ENCODE measurements at places on chromosomes 2 and 18. TPM values are rescaled to one million over a fixed set of nuclear protein-coding genes. Genes with fewer than 3 reads are reported as not detected.
A peak's percentile ranks its signal among the peaks of the same experiment; 100 is the strongest.

DNA sequence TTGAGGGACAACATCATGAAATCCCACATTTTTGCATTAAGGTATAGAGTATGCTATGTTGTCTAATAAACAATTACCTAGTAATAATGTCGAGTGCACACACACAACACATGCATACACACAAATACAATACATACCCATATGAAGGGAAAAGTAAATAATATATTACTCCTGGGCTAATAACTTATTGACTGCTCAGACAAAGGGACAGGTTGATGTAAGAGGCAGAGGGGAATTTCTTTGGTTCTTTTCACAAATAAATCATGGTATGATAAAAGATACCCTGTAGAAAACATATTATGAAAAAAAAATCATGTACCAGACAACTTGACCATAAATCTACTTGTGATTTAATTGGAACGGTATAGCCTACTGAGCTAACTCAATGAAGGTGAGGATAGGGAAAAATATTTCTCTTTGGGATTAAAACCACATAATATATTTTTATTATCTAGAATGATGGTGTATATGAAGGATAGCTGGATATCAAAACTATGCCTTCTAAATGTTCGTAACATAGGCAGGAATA lies 398.7 kb upstream of the LRRTM4 start:
- no peak overlapping the region for H3K27ac ChIP-seq
- DNase-seq = no peak
- H3K4me1 ChIP-seq = no peaks in the 10 kb centered on the region

DNA sequence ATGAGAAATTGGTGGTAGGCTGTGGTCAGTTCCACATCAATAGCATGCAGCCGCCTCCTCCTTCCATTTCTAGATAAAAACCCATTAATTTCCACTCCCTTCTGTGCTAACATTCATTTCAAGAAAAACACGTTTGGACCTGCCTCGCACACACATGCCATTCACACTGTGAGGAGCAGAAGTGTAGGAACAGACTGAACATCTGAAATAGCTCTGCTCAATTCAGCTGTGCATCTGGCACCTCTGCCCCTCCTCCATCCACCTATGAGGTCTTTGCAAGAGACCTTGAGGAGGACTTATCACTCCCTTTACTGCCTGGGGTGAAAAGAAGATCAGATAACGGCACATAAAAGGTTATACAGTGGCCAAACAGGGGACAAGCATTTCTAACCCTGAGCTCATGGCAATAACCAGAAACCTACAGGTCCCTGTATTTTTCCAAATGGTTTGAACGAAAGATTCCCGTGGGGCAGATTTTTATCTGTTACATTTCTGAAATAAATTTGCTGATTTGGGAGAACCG lies 30.8 kb upstream of the LRP2 start:
- H3K4me3 ChIP-seq = no peak overlapping the region
- no peaks in the 10 kb centered on the region for H3K27me3 ChIP-seq
- DNase-seq = no peak
- no peak overlapping the region for H3K27ac ChIP-seq
- H3K4me1 ChIP-seq = no peaks in the 10 kb centered on the region
- H3K36me3 ChIP-seq = no peaks in the 10 kb centered on the region

DNA sequence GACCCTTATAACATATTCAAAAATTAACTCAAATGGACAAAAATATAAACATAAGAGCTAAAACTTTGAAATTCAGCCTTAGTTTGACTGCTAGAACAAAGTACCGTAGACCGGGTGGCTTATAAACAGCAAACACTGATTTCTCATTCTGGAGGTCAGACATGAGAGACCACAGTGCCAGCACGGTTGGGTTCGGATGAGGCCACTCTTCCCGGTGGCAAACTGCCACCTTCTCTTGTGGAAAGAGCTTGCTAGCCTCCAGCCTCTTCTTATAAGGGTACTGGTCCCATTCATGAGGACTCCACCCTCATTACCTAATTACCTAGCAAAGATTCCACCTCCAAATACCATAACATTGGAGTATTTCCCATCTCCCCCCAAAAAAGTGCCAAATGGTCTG lies 91.3 kb downstream of the FAM210A start:
- H3K4me1 ChIP-seq = no peaks in the 10 kb centered on the region
- H3K27me3 ChIP-seq = no peaks in the 10 kb centered on the region
- no peak overlapping the region for H3K27ac ChIP-seq
- no peak overlapping the region for H3K4me3 ChIP-seq

DNA sequence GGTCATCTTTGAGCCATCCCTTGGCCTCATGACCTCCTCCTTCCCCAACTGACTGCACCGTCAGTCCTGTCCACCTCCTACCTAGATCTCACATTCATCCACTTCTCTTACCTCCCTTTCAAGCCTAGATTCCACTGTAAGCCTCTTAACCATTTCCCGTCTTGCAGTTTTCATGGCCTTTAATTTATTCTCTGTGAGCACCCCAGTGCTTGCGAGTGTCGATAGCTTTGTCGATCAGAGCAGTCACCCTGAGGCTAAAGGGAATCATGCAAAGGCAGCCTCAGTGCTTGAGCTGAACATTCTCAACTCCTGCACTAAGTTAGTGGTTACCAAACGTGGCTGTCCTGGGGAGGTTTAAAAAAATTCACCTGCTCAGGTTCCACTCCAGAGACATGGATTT lies 14.7 kb downstream of the ARHGAP25 start:
- no peak overlapping the region for H3K4me3 ChIP-seq
- H3K27me3 ChIP-seq = no peaks in the 10 kb centered on the region
- H3K27ac ChIP-seq = no peak overlapping the region
- peaks cover 38% of the 10 kb centered on the region for H3K4me1 ChIP-seq
- no peak for DNase-seq
- peaks cover 3% of the 10 kb centered on the region for H3K36me3 ChIP-seq

- H3K4me3 ChIP-seq = no peak overlapping the region
- no peak overlapping the region for H3K27ac ChIP-seq
- DNase-seq = no peak
- no peaks in the 10 kb centered on the region for H3K27me3 ChIP-seq
- H3K36me3 ChIP-seq = no peaks in the 10 kb centered on the region
- no peaks in the 10 kb centered on the region for H3K4me1 ChIP-seq
Measured at GRCh38 chr2:165113414-165113813, 90.4 kb downstream of the SCN3A start.

The ALPG gene
- total RNA-seq = not detected

- no peak overlapping the region for H3K27ac ChIP-seq
Measured at GRCh38 chr2:10415048-10415447, 33.1 kb downstream of the ODC1 start.

The PLCD4 gene
- total RNA-seq = 0.43 TPM

- no peak overlapping the region for H3K4me3 ChIP-seq
- H3K27ac ChIP-seq = no peak overlapping the region
- no peaks in the 10 kb centered on the region for H3K4me1 ChIP-seq
- no peaks in the 10 kb centered on the region for H3K27me3 ChIP-seq
Measured at GRCh38 chr2:122029945-122030344, 274.5 kb downstream of the TSN start.

DNA sequence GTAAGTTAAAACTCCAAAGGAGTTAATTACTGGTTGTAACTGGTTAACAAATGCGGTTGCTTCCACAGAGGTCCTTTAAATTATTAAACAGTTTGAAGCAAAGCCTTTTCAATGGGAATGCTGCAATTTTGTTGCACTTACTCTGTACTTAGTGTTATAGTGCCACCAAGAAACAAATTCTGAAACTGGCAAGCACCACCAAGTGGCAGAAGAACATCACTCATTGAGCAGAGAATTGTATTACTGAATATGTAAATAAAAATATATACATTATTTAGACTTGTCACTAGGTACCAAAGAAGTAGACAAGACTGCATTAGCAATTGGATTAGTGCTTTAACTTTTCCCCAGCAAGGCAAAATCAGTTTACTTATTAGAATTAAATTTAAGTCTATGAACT lies 2.6 kb upstream of the TMEFF2 start:
- H3K4me1 ChIP-seq = peaks cover 24% of the 10 kb centered on the region
- peaks cover 49% of the 10 kb centered on the region for H3K27me3 ChIP-seq
- H3K27ac ChIP-seq = no peak overlapping the region

GRCh38 chr18:36885981-36886380 lies 57.1 kb downstream of the KIAA1328 start:
- DNase-seq = no peak
- H3K36me3 ChIP-seq = peaks cover 2% of the 10 kb centered on the region
- H3K4me3 ChIP-seq = no peak overlapping the region
- no peak overlapping the region for H3K27ac ChIP-seq
- H3K4me1 ChIP-seq = no peaks in the 10 kb centered on the region
- H3K27me3 ChIP-seq = no peaks in the 10 kb centered on the region

GRCh38 chr18:61833387-61833786 lies 59.4 kb downstream of the RNF152 start:
- no peaks in the 10 kb centered on the region for H3K36me3 ChIP-seq
- DNase-seq = peak; percentile 36
- H3K27me3 ChIP-seq = no peaks in the 10 kb centered on the region
- H3K4me1 ChIP-seq = peaks cover 5% of the 10 kb centered on the region
- no peak overlapping the region for H3K4me3 ChIP-seq
- no peak overlapping the region for H3K27ac ChIP-seq

- no peak overlapping the region for H3K27ac ChIP-seq
- H3K36me3 ChIP-seq = no peaks in the 10 kb centered on the region
- no peaks in the 10 kb centered on the region for H3K4me1 ChIP-seq
- DNase-seq = no peak
Measured at GRCh38 chr2:109364217-109364616, 235.2 kb downstream of the SH3RF3 start.

GRCh38 chr18:51135364-51135763 lies 62.1 kb downstream of the MEX3C start:
- H3K27ac ChIP-seq = no peak overlapping the region
- H3K36me3 ChIP-seq = no peaks in the 10 kb centered on the region

DNA sequence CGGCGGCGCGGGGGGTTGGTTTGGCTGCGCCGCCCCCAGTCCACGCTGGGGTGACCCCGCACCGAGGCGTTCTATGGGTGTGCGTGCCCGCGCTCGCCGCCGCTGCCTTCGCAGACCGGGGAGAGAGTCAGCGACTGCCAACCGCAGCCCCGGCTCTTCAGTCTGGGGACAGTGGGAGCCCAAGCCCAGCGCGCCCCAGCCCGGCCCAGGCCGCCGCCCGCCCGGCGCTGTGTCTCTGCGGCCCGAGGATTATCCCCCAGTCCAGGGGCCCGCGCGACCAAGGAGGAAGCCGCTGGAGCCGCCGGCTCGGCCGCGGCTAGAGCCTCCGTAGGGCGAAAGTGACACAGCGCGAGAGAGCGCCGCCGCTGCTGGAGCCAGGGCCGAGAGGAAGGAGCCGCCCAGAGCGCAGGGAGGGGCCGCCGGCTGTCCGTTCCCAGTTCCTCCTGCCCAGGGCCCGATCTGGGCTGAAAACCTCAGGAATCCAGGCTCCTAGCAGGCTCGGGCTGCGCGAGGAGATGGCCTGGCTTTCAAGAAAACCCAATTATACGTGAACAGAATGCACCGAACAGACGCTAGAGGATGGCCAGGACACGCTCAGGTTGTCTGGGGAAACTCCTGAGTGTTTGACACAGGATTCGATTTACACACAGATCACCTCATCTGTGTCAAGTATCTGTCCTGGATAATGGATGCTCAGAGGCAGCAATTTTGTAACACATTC lies 2.4 kb downstream of the CTIF start:
- H3K36me3 ChIP-seq = no peaks in the 10 kb centered on the region
- no peak overlapping the region for H3K27ac ChIP-seq
- no peaks in the 10 kb centered on the region for H3K27me3 ChIP-seq
- H3K4me1 ChIP-seq = peaks cover 18% of the 10 kb centered on the region

The CAPN14 gene
- total RNA-seq = 0.43 TPM

The BCL2L11 gene
- 39.9 TPM for total RNA-seq

- H3K27me3 ChIP-seq = no peaks in the 10 kb centered on the region
- H3K36me3 ChIP-seq = peaks cover 32% of the 10 kb centered on the region
- peak overlapping the region; percentile 69 for H3K4me3 ChIP-seq
Measured at GRCh38 chr2:27627963-27628766, 647 bp downstream of the CCDC121 start.

DNA sequence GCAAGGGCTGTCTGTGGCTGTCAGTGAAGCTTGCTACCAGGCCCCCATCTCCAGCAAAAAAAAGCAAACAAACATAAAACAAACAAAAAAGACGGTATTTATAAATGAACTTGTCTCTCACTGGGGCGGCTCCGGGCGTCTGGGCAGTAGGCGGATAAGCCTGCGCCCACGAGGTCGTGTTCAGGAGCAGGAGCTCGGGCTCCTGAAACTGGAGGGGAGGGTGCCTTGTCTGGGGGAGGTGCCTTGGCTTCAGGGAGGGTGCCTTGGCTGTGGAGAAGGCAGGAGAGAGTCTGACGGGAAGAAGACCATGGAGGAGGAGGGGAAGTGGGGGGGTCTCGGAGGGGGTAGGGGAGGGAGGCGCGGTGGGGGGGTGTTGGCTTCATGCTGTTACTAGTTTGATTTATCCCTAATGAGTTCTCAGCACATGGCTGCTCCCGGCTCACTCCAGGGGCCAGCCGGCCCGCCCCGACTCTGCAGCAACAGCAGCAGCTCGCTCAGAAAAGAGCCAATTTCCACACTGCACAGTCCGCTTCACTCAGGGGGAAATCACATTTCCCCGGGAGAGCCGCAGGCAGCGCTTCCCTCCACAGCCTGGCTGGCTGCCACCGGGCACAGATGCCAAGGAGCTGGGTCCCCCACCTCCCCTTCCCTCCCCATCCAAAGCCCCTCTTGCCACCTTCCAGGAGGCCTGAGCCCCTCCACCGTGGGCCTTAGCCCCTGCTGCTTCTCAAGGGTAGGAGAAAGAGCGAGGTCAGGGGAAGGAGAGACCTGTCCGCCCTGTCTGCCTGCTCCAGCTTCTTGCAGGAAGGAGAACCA lies 38.7 kb downstream of the PSD4 start:
- peaks cover 7% of the 10 kb centered on the region for H3K4me1 ChIP-seq
- H3K36me3 ChIP-seq = no peaks in the 10 kb centered on the region
- H3K27ac ChIP-seq = no peak overlapping the region
- DNase-seq = no peak
- no peak overlapping the region for H3K4me3 ChIP-seq
- H3K27me3 ChIP-seq = no peaks in the 10 kb centered on the region

The WDR75 gene
- total RNA-seq = 32.3 TPM

The NPPC gene
- total RNA-seq = not detected

- no peaks in the 10 kb centered on the region for H3K36me3 ChIP-seq
- no peak overlapping the region for H3K4me3 ChIP-seq
- H3K4me1 ChIP-seq = peaks cover 6% of the 10 kb centered on the region
Measured at GRCh38 chr2:204542982-204543608, 2.2 kb upstream of the PARD3B start.

GRCh38 chr18:7940971-7941370 lies 373.9 kb downstream of the PTPRM start:
- H3K36me3 ChIP-seq = no peaks in the 10 kb centered on the region
- no peaks in the 10 kb centered on the region for H3K27me3 ChIP-seq
- DNase-seq = no peak
- no peak overlapping the region for H3K4me3 ChIP-seq
- H3K4me1 ChIP-seq = peaks cover 3% of the 10 kb centered on the region
- H3K27ac ChIP-seq = no peak overlapping the region

DNA sequence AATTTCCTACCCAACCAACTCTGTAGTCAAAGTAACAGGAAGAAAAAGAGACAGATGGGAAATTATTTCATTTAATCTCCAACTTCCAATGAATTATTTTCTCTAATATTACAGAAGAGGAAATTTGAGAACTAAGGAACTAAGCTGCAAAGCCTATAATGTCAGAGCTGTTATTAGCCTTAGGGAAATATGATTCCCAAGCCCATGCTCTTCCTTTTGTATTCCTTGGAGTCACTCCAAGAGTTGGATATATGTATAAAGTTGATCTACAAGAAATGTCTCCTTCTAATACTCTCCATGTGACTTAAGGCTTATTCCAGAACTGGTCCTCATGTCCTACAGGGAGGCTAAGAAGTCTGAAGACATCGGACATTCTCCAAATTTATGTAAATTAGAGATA lies 31.6 kb upstream of the VWC2L start:
- DNase-seq = no peak
- no peaks in the 10 kb centered on the region for H3K4me1 ChIP-seq
- H3K27ac ChIP-seq = no peak overlapping the region
- H3K27me3 ChIP-seq = no peaks in the 10 kb centered on the region
- H3K36me3 ChIP-seq = no peaks in the 10 kb centered on the region
- no peak overlapping the region for H3K4me3 ChIP-seq
